ENCODE measurements at places on chromosomes 4 and X. TPM values are rescaled to one million over a fixed set of nuclear protein-coding genes. Genes with fewer than 3 reads are reported as not detected.

DNA sequence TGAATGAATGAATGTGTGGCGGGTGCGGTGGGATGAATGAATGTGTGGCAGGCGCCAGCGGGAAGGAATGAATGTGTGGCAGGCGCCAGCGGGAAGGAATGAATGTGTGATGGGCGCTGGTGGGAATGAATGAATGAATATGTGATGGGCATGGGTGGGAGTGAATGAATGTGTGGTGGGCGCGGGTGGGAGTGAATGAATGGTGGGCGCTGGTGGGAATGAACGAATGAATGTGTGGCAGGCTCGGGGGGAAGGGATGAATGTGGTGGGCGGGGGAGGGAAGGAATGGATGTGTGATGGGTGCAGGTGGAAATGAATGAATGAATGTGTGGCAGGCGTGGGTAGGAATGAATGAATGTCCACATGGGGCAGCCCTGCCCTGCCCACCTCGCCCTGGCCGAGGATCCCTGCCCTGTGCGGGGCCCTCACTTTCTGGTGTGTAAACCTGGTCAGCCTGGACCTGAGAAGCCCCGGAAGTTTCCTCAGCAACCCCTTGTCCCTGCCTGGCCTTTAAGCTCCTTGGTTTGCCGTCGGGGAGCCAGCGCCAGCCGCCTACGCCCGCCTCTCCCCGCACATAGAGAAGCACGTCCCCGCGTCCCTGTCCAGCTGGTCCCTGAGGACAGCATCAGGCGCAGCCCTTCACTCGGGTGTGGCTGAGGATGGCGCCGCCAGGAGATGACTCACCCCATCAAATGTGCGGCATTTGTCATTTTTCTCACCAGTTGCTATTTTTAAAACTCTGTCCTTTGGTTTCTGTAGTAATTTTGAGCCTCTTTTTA is 112.8 kb upstream of the LRPAP1 start:
- DNase-seq, result peak; percentile 10

DNA sequence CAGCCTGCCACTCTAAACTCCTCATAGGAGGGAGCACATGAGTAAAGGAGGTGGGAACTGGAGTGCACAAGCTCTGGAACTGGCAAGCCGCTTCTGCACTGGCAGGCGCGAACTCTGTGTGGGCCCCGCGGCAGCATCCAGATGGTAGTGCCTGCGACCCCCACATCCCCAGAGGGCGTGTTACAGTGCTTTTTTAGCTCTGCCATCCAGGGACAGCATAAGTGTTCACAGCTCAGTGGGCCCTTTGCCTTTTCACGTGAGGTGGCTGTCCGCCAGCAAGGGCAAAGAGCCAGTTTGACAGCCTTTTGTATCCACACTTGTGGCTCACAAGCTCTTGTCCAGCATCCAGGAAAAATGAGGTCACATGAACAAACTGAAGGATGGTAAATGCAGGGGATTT is 581.6 kb upstream of the DIAPH2 start:
- no peak for DNase-seq

GRCh38 chr4:42642101-42642797 is 14.7 kb downstream of the ATP8A1 start:
- no peak for DNase-seq

DNA sequence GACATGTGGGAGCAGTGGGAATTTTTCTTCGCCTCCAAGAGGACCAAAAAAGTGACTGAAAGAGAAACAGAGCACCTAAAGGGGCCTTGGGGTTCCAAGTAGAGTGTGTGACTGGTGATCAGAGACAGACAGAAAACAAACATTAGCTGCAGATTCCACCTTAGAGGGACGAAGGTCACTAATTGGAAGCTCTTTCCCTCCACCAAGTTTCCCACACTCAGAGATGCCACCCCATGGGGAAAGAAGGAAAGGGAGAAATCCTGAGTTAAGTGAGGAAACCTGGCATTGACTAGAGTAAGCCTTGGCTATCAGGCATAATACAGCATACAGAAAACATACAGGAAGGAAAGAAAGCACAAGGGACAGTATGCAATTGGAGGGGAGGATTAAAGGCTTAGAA is 90.9 kb downstream of the HNRNPD start:
- DNase-seq, result no peak

GRCh38 chrX:125826774-125827451 is 339.2 kb downstream of the DCAF12L2 start:
- DNase-seq, result no peak

- no peak for DNase-seq
Measured at GRCh38 chr4:111546881-111547280, 598.4 kb upstream of the FAM241A start.

GRCh38 chrX:28311466-28311865 is 275.8 kb upstream of the IL1RAPL1 start:
- no peak for DNase-seq

The TLR3 gene
- 3.3 TPM for total RNA-seq

The PIM2 gene
- 5.0 TPM for total RNA-seq

The UGT2B11 gene
- total RNA-seq, result not detected

The XK gene
- total RNA-seq, result not detected

The PAGE2 gene
- total RNA-seq, result not detected
